ENCODE measurements at places on chromosomes 5 and 9.

GRCh38 chr5:97877588-97877987, 694.5 kb upstream of the RIOK2 start:
- DNase-seq, result no peak

DNA sequence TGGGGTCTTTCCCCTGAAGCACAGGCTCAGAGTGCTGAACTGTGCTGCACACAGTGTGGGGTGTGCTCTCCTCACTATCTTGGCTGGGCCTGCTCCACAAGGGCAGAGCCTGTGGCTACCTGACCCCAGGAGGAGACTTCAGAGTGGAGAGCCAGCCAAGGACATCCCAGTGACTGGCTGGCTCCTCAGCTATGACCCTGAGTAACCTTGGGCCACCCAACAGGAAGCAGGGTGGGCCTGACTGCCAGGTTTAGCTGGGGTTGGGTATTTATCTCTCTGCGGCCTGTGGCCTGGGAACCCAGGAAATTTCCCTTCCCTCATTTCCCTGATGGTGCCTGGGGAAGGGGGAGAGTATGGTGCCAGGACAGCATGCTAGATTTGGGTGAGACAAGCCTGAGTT, 2.1 kb upstream of the EEIG1 start:
- DNase-seq, result no peak

GRCh38 chr9:34310215-34310614, 18.9 kb downstream of the KIF24 start:
- DNase-seq, result no peak

- no peak for DNase-seq
These were observed 255.1 kb downstream of the PARP8 start for GRCh38 chr5:50921366-50922133.

DNA sequence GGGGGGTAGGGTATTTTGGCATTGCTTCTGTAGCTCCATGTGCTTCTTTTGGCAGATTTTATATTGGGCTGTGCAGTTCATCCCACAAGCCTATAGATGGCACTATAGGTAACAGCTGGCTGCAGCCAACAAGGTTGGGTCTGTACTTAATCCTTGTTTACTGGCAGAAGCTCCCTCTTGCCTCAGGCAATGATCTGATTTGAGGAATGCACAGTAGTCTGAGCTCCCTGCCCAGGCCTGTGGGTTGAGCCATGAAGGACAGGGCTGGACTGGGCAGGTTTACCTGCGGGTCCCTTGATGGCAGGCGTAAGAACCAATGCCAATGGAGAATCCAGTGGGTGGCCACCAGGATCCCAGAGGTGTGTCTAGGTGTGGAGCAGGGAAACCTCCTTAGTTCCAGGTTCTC, 11.7 kb upstream of the OR1J2 start:
- peak; percentile 11 for DNase-seq

GRCh38 chr9:4489919-4490704, at the start of gene SLC1A1:
Gene SLC1A1 (plus strand): TSS chr9:4490468. CDS start chr9:4490680, 212 bp downstream.
- no peak for DNase-seq

DNA sequence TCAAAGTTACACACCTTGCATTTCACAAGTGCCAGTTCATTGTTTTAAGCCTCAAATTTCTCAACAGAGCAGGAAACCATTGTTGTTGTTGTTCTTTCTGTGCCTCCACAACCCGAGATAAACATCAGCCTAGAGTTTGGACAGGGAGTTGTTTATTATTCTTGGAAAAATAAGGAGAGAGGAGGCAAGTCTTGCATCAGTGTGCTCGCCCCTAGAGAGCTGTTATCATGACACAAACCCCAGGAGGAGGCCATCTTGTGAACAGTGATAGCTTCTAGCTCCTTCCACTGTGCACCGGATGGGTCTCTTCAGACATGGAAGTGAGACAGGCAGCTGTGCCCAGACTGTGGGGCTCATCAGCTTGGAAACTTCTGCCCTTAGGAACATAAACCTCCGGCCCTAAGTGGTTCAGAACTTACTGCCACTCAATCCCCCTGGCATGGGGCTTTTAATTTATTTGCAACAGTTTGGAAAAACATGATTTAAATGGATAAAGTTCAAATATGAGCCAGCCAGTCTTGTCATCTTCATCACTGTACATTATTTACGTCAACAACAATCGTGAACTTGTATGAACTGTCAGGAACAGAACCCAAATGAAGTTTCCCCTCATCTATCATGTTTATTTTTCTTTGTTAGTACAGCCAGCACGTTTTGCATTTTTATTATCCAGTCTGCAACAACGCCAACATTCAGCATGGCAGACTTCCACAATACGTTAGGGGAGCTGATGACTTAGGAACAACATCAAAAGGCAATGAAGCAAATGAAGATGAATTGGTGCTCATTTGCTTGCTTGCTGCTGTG, 181.7 kb upstream of the S1PR3 start:
- DNase-seq, result no peak

GRCh38 chr5:160797020-160797419, 55.0 kb downstream of the ATP10B start:
- no peak for DNase-seq

DNA sequence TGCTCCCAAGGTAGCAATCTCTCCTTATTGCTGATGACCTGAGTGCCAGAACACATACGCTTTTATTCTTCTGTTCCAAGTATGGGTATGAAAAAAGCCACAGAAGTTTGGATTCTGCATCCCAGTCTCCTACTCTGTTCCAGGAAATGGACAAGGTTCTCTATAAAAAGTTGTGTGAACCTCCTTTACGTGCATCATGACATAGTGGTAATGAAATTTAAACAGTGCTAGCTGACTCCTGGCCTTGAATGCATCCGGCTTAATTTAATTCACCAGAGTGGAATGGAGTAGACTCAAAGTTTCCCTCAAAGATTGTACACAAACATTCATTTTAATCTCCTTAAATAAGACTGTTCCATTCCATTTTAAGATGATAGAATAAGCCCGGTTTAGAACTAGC, 68.9 kb downstream of the LURAP1L start:
- no peak for DNase-seq
